ENCODE measurements at places on chromosomes 6 and 20.

DNA sequence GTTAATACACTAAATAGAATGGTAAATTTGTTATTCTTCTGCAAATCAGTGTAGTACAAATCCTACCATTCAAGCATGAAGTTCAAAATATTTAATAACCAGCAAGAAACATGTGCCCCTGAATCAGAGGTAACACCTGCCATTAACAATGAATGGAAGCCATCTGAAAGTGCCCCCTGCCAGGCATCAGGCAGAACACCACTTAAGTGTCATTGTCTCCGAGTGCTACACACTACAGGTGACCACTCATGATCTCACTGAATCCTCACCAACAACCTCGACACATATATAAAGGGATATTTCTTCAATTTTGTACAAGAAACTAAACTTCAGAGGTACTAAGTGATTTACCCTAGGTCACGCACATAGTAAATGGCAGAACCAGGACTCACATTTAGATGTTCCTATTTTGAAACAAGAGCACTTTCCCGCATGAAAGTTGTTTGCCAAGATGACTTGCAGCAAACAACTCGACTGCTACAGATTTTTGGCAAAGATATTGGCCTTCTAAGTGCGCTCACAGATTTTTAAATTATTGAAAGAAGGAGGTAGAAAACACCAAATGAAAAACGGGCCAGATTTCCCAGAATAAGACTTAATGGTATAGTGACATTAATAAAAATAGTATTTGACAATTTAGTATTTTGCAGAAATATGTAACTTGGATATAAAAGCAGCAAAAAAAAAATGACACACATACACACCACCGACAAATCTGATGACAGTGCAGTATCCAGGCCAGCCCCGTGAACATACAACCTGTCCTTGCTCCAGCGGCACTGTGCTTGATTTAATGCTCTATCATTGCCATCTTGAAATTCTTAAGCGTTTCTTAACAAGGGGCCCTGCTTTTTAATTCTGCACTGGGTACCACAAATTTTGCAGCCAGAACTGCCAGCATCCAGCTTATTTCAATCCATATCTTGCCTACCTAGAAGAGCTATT is 274.5 kb downstream of the ALDH8A1 start:
- DNase-seq = no peak

- no peak for DNase-seq
Observed at GRCh38 chr20:44133424-44133823, 53.6 kb downstream of the JPH2 start.

DNA sequence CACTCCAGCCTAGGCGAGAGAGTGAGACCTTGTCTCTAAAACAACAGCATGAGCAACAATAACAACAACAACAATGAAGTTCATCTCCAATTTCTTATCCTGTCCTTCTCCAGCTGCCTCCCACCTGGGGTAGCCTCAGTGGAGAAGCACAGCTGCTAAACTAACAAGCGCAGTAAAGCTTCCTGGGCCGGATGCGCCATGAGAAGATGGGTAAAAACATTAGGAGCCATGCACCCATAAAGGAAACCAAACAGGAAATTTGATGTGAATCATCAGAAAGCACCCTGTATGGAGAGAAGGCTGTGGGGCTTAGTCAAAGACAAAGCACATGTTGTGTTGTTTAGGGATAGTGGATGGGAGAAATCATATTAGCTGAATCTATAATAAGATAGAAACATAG is 61.1 kb upstream of the CCN6 start:
- no peak for DNase-seq

DNA sequence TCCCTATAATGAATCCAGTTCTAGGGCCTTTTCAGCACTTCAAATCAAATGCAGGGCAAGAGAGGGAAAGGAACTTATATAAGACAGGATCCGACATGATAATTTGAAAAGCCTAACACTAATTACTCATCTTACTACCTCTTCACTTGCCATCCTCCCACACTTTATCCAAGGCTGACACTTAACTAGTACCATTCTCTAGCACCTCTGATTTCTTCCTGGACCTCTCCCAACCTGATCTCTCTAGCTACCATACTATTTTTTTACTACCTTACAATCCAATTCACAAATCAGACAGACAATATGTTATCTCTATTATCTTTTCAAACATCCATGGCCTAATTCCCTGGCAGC is 50.4 kb downstream of the BTBD9 start:
- DNase-seq = no peak

- no peak for DNase-seq
Observed at GRCh38 chr6:56821005-56821432, 133.9 kb upstream of the BEND6 start.

DNA sequence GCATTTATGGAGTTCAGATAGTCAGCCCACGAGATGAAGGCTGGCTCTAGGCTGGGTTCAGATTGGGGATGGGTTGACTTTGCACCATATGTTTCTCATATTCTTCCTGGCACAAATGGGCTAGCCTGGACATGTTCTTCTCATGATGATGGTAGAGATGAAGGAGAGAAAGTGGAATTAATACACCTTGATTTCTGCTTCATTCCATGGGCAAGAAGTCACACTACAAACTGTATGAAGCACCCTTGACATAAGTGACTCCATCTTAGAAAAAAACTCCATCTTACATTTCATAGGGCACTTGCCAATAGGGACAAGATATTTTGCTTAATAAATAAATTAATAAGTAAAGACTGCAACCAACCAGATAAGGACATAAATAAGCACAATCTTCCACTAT is 12.0 kb upstream of the CD83 start:
- DNase-seq = no peak

DNA sequence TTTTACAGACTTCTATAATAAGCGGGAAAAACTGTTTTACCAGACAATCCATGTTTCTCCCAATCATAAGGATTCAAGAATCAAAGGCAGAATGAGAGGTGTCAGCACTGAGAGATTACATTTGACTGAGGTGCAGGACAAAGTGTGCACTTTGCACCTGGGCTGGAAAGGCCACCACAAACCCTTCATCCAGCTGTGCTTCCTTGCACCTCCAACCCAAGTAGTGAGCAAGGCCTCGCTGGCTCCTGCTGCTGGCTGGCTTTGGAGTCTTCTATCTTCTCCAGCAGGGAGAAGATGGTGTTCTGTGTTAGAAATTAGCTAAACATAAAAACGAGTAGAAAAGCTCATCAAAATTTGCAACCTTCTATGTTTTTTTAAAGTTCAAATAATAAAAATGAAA is 77.7 kb downstream of the CHD6 start:
- DNase-seq = no peak

DNA sequence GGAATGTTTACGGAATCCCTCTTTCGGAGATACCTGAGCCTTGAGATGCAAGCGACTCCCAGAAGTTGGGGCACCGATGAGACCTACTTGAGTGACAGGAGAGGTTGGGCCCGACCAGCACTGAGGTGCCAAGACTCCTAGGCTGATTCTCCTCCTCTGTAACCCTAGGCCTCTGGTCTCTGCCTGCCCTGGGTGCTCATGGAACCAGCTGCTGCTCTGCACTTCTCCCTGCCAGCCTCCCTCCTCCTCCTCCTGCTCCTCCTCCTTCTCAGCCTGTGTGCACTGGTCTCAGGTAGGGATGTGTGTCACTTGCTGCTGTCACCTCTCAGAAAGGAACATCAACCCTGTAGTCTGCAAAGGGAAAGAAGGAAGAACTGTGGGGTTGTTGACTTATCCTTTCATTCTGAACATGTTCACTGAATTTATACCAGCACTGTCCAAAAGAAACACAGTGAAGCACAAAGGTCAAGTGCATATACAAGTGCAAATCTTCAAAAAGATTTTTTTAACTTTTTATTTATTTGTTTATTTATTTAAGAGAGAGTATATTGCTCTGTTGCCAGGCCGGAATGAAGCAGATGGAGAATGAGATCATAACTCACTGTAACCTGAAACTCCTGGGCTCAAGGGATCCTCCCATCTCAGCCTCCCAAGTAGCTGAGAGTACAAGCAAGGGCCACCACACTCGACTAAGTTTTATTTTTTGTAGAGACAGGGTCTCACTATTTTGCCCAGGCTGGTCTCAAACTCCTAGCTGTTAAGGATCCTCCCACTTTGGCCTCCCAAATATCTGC is 913 bp downstream of the BTN2A2 start:
- no peak for DNase-seq

GRCh38 chr6:112613410-112613809 is 266.3 kb downstream of the RFPL4B start:
- DNase-seq = no peak

DNA sequence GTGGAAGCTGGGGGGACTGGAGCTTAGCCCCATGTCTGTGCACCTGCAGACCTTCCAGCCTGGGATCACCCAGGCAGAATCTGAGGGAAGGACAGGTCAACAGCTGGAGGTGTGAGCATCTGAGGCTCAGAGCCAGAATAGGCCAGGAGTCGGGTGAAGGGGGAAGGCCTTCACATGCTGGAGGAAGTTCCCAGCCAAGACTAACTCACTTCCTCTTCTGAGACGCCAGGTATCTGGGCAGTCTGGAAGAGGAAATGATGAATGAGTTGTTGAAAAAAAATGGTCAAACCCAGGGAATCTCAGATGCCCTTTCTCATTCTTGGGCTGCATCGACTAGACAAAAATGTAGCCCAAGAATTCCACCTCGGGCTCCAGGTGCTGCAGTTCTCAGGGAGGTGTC is 73.6 kb upstream of the TIAM2 start:
- DNase-seq = no peak

GRCh38 chr6:17808609-17809008 is 101.9 kb upstream of the NUP153 start:
- no peak for DNase-seq

- DNase-seq = no peak
Observed at GRCh38 chr6:37979392-37980221, 160.1 kb downstream of the ZFAND3 start.

DNA sequence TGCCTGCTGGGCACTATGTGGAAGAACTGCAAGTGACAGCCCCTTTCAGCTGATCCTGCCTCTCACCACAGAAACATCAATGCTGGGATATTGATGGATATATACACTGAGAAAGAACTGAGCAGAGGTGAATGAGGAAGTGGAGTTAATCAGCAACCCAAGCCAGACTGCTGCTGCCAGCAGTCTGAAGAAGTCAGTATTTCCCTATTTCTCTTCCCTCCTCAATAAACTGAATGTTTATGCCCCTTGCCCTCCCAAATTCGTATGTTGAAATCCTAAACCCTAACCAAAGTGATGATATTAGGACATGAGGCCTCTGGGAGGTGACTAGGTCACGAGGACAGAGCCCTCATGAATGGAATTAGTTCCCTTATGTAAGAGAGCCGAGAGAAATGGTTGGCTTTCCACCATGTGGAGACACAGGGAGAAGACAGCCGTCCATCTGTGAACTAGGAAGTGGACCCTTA is 76.3 kb downstream of the CDK19 start:
- no peak for DNase-seq

- DNase-seq = no peak
Observed at GRCh38 chr6:165222315-165223025, 86.9 kb downstream of the C6orf118 start.

DNA sequence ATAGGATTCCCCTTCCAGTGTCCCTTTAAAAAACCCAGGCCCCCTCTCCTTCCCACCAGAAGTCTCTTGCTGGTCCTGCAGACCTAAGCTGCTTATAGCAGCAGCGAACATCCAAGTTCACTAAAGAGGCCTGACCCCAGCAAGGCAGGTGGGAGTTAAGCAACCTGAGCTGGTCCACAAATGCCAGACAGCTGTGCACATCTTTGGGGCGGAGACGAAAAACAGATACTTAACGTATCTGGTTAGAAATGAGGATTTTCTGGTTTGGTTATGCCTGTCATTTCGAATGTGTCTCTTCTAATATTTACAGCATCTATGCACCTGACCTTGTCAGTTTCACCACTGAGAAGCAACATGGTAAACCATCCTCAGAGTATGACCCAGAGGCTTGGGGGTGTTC is 87.8 kb downstream of the SLC2A10 start:
- no peak for DNase-seq

DNA sequence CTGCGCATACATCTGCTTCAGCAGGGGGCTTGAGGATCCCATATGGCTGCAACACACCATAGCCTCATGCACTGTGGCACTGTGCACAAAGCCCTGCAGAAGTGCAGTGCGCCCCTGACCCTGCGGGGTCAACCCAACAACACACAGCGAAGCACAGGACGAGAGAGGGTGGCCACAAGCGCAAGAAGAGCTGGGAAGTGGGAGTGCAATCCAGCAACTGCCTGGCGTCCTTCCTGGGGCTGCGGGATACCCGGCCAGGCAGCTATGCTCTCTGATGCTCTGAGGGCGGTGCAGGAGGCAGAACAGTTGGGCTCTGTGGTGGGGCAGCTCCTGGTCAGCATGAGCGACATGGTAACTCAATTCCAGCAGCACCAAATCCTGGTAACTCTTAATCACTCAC is 5.6 kb upstream of the ACSS1 start:
- DNase-seq = no peak

DNA sequence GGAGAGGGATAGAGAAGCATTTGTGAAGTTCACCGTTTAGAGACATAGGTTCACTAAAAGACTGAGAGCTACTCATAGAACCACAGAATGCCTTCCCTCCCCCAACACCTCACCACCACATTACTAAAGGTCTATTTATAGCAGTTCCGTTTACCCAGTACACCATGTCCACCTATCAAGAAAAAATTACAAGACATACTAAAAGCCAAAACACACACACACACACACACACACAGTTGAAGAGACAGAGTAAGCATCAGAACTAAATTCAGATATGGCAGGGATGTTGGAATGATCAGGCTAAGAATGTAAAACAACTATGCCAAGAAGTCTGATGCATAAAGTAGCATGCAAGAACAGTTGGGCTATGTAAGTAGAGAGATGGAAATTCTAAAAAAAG is 52.3 kb downstream of the SLC22A3 start:
- no peak for DNase-seq

- DNase-seq = no peak
Observed at GRCh38 chr6:136494710-136495109, 55.5 kb downstream of the MAP7 start.

DNA sequence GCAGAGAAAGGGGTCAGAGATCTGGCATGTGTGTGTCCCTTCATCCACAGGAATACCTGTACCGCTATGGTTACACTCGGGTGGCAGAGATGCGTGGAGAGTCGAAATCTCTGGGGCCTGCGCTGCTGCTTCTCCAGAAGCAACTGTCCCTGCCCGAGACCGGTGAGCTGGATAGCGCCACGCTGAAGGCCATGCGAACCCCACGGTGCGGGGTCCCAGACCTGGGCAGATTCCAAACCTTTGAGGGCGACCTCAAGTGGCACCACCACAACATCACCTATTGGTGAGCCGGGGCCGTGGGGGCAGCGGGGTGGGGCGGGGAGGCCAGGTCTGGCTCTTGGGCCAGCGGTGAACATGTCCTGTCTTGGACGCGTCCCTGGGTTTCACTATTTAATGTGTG is 1.1 kb downstream of the MMP9 start:
- DNase-seq = no peak

All from stimulated activated CD8-positive, alpha-beta memory T cell treated with anti-CD3 and anti-CD28 coated beads, Interleukin-4, amount 100 ng/mL, for 24 hours (primary cell).